ENCODE measurements at places on chromosomes 2 and 18.
A peak's percentile ranks its signal among the peaks of the same experiment; 100 is the strongest.

- ATAC-seq: no peak
These were observed 231.7 kb downstream of the ARL6IP6 start for GRCh38 chr2:152950126-152950525.

- ATAC-seq: no peak
These were observed 8.4 kb upstream of the RNF125 start for GRCh38 chr18:32010124-32010721.

GRCh38 chr2:207816546-207816945 lies 46.8 kb upstream of the FZD5 start:
- no peak for ATAC-seq

- ATAC-seq: no peak
These were observed 134.8 kb downstream of the SEPTIN10 start for GRCh38 chr2:109478906-109479493.

DNA sequence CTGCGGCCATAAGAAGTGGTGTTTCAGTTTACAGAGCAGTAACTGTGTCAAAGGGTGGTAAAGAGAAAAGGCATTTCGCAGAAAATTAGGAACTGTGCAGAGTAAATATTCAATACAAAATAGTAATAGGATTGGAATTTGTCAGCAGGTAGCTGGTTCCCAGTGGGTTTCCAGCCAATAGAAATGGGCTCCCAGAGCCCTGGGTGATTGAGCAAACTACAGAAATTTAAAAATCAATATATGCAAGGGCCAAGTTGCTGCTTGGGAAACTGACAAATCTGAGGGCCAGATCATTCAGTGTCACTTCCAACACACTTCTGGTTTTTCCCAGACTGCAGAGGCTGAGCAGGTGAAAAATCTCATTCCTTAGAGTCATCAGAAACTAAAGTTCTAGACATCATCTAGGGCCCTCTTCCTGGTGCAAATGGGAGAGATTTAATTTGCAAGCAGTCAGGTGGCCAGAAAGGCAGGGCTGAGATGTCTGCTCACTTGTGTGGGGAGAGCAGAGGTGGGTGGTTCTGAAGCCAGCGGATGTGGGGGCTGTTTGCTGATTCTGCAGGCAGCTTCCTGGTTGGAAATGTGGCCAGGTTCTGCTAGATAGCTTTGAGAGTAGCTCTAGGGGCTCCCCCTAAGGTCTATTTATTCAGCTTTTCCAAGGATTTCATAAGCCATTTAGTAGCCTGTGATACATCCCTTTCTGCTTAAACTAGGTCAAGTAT lies 182.4 kb downstream of the NCK2 start:
- peak; percentile 61 for ATAC-seq

- ATAC-seq: no peak
These were observed 1111.9 kb upstream of the GYPC start for GRCh38 chr2:125543968-125544514.

GRCh38 chr2:26355038-26355995 lies 8.7 kb upstream of the ADGRF3 start:
- ATAC-seq: peak; percentile 57

GRCh38 chr2:42296226-42296625 lies 64.8 kb downstream of the COX7A2L start:
- ATAC-seq: peak; percentile 19

GRCh38 chr2:40095000-40095399 lies 315.9 kb upstream of the THUMPD2 start:
- no peak for ATAC-seq

DNA sequence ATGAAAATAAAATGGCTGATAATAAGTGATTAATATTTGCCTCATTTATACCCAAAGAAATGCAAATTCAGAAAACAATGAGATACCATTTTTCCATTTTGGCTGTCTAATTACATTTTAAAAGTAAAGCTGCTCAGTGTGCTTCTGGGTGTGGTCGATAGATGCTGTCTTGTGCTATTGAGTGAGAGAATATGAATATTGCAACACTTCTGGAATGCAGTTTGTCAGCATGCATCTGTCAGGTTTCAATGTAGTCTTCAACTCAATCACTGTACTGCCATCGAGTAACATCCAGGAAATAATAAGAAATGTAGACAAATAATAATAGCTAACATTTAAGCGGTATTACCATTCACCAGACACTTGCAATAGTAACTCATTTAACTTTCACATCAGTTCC lies 3.9 kb downstream of the IL18R1 start:
- no peak for ATAC-seq

DNA sequence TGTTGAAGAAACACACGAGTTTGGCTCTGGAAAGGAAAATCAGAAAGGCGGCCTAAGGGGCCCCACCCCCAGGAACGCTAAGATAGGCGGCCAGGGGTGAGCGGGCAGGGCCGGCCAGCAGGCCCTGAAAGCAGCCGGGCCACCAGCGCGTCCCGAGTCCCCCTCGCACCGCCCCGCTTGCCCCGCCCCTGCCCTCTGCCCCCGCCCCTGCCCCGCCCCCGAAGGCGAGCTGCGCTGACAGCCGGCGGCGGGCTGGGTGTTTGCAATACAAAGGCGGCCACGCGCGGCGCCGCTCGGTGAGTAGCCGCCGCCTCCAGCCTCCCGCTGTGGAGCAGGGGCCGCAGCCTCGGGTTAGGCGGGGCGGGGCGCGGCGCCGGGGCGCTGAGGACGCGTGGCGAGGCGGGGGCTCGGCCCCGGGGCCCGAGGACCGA lies at the start of gene LPIN1:
Gene LPIN1 (plus strand): TSS at position 257 of the 431 bp plus-strand sequence. CDS start 18,910 bp downstream, outside the sequence.
- ATAC-seq: peak; percentile 62

DNA sequence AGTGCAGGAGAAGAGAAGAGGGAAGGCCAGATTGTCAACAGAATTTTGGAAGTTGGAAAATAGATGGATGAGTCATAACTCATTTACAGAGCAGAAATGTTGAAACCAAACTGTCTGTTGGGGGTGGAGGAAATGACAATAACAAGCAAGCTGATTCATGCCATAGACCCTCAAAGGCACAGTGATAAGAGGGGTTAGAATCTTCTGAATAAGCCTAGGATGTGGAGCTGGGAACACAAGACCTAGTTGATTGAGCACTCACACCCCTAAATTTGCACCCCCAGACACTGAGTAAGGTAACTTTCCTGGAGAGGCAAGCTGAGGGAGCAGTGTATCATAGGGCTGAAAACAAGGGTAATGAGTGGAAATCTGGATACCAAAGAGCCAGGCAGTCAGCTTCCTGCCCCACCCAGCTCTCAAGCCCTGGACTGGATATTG lies 141.4 kb downstream of the SCG2 start:
- ATAC-seq: no peak

- ATAC-seq: no peak
These were observed 160.6 kb upstream of the ATP5MC3 start for GRCh38 chr2:175342085-175342484.

DNA sequence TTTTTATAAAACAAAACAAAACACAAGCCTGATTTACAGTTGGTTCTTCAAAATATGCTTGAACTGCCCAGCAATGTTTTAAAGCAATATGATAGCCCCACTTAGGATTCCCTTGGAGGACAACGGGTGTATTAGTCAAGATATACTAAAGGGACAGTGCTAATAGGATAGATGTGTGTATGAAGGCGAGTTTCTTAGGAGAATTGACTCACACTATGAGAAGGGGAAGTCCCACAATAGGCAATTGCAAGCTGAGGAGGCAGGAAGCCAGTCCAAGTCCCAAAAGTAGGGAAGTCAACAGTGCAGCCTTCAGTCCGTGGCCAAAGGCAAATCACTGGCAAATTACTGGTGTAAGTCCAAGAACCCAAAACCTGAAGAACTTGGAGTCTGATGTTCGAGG lies 167.9 kb downstream of the CBLN2 start:
- ATAC-seq: no peak

DNA sequence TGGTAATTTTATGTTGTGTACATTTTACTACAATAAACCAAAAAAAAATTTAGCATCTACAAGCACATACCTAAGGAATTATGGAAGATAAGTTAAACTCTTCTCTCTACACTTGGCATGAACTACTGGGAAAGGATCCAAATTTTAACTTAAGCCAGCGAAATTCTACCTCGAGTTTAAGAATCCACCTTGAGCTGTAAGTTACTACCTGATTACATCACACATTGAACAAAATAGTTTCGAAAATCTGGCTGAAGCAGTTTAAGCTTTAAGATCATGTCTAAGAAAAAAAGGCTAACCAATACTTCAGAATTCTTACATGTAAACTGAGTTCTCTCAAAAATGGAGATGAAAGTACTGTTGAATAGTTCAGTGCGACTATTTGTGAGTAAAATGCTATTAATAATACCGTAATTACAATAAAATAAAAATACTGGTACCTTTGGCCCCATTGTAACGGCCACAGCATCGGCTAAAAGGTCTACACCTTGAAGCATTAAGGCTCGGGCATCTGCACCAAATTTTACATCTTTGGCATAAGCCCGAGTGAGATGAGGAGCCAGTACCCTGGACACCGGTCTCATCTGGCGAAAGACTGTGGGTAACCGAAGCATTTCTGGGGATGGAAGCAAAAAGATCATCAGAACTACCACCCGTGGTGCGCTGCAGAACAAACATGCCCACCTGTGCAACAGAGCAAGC lies 1.3 kb downstream of the HSPD1 start:
- no peak for ATAC-seq

DNA sequence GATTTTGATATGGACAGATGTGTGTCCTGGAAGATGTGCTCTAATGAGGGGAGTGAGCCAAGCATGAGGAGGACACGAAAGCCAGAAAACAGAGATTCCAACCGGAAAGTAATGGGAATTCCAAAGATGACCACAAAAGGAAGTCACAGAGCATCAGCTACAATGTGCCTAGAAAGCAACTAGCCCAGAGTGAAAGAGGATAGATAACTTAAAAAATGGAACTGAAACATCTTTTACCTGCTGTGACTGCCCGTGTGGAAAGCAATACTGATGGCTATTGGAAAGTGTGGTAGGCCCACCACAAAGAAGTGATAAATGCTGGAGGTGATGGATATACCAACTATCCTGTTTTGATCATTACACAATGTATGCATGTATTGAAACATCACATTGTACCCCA lies 21.6 kb downstream of the DNMT3A start:
- ATAC-seq: no peak

DNA sequence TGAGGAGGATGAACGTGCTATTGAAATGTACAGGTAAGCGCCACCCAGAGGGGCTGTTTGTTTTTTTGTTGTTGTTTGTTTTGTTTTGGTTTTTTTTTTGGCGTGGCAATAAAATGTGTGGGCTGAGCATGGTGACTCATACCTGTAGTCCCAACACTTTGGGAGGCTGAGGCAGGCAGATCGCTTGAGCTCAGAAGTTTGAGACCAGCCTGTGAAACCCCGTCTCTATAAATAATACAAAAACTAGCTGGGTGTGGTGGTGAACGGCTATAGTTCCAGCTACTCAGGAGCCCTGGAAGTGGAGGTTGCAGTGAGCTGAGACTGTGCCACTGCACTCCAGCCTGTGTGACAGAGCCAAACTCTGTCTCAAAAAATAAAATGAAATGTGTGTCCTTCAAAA lies 6.2 kb downstream of the PDCL3 start:
- no peak for ATAC-seq

- peak; percentile 74 for ATAC-seq
These were observed 37.0 kb upstream of the METTL21A start for GRCh38 chr2:207662203-207662602.

DNA sequence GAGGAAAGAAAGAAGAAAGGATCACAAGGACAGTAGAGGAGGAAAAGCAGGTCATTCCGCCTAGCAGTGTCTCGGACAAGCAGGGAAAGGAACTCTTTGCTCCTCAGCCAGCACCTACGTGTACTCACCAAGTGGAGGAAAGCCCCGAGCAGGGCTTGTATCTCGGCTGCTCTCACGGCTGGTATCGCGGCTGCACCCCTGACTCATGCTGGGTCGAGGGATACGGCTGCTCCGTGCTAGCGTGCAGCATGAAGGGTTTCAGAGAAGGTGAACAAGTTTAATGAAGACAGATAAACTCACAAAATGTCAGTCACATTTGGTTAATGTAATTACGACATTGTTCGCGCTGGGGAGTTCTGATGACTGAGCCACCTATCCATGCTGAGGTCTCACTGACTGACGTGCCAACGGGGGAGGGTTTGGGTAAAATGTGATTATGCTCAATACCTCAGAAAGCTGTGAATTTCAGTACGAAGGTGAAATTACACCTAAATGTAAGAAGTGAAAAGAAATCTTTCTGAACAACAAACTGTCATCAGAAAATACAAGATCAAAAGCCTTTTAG lies 112.1 kb upstream of the RNU4ATAC start:
- ATAC-seq: no peak

Data from activated CD4-positive, CD25-positive, alpha-beta regulatory T cell treated with anti-CD3 and anti-CD28 coated beads, Interleukin-2, amount 50 U/mL, for 24 hours (primary cell).